Stimulated activated CD8-positive, alpha-beta memory T cell treated with anti-CD3 and anti-CD28 coated beads, Interleukin-4, amount 100 ng/mL, for 1 hour (primary cell): ENCODE measurements at places on chromosomes 12 and 14.

DNA sequence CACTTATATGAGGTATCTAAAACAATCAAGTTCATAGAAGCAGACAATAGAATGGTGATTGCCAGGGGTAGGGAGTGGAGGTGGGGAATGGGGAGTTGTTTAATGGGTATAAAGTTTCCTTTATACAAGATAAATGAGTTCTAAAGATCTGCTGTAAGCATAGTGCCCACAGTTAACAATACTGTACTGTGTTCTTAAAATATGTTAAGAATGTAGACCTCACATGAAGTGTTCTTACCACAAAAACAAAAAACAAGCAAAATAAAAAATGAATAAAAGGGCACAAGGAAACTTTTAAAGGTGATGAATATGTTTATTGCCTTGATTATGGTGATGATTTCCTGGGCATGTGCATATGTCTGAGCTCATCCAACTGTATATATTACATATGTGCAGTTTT, 211.8 kb downstream of the MSRB3 start:
- DNase-seq: no peak

DNA sequence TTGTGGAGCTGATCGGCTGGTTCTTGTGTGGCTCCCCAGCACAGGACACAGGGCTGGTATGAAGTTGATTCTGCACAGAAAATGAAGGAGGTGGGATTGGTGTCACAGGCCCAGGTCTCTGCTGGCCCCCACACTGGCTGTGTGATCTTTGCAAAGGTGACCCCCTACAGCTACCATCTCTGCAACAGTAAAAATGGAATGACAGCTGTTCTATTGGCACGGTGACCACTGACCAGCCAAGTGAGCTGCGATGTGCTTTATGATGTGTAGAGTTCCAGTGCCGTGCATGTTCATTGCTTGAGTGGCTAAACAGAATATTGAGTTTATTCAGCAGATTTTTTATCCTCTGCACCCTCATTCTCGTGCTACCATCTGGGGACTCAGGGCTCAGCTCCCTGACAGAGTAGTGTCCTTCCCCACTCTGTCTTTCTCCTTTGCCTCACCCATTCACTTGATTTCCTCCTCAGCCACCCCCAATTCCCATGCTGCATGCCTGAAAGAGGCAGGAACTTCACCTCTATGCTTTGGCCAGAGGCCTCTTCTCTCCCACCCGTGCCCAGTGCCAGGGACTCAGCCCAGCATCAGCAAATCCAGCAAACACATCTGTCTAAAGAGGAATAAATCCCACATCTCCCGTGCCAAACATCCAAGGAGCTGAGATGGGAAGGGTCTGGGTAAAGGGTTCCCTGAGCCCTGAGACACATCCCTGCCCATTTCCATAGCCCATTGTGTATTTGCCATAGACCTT, 21.2 kb downstream of the C14orf132 start:
- DNase-seq: no peak

GRCh38 chr12:546920-547845, 87.4 kb downstream of the B4GALNT3 start:
- DNase-seq: peak; percentile 41

DNA sequence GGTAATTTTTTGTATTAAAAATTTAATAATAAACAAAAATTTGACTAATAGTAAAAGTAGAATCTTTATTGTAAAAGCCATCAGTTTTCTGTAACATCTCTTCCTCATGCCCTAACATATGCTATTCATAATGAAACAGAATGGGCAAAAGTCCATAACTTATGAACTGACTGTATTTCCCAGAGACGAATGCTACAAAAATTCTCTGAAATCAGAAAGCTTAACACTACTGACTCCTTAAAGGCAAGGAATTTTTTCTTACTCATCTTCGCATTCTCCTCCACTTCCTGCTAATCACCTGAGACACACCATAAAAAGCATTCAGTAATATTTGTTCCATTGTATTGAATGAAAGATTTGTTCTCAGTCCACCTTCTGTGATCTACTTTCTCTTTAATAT, 17.6 kb downstream of the MON2 start:
- DNase-seq: no peak

DNA sequence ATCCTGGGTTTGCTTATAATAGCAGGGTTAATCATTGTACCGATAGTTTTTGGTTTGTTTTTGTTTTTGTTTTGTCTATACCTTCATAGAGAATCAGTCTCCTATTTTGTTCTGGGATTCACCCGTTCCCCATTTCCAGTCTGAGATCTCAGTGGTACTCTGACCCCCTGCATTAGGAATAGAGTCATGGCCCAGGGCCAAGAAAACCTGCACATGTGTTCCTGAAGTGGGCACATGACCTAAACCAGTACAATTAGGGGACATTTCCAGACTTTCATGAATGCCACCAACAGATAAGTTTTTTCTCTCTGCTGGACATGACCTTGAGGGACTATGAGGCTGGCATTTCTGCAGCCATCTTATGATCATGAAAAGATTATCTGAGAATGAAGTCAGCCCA, 52.5 kb downstream of the MRPL42 start:
- DNase-seq: no peak

GRCh38 chr12:53231921-53232645, at the start of gene RARG:
TSS of gene RARG (minus strand) at chr12:53232209. CDS start at chr12:53227545, 4,664 bp downstream.
- no peak for DNase-seq

DNA sequence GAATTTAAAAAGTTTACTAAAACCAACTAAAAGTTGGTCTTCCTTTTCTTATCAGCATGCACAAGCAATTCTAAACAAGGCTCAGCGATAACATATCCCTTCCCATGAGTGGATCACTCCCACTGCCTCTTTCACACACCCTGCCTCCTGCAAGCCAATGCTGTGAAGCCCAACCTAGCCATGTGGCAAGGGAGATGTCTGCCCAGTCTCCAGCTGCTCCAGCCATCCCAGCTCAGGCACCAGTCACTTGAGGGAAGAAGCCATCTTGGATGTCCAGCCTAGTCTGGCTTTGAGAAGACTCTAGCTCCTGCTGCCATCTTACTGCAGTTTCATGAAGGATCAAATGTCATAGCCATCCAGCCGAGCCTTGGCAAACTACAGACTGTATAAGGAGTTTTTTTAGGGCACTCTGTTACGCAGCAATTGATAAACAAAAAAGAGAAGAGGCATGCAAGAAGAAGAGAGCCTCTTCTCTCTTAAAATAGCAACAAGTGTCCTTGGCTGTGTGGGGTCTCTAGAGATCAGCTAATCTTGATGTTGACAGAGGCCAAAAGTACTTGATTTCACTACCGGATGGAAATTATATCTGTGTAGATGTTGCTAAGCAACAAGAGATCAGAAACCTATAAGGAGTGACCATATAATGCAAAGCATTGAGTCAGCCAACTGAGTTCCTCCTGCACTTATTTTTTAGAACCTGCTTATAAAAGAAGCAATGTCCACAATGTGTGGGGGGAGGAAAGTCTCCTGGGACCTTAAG, 108.9 kb downstream of the PTCSC3 start:
- DNase-seq: no peak

- no peak for DNase-seq
Measured at GRCh38 chr12:51953089-51953488, 1.6 kb downstream of the ACVR1B start.

GRCh38 chr12:123960029-123960735, 12.4 kb downstream of the CCDC92 start:
- no peak for DNase-seq

- DNase-seq: peak; percentile 38
Measured at GRCh38 chr12:53207042-53207441, at the start of gene ITGB7. TSS of gene ITGB7 (minus strand) at chr12:53207251. CDS start at chr12:53200443, 6,808 bp downstream.

- DNase-seq: no peak
Measured at GRCh38 chr12:106445959-106446358, 88.4 kb downstream of the POLR3B start.
